Activated CD4-positive, alpha-beta T cell treated with anti-CD3 and anti-CD28 coated beads for 36 hours (primary cell): ENCODE measurements at places on chromosomes 4 and X. TPM values are rescaled to one million over a fixed set of nuclear protein-coding genes. Genes with fewer than 3 reads are reported as not detected.

- H3K27me3 ChIP-seq: peaks cover 13% of the 10 kb centered on the region
- no peak for DNase-seq
- H3K36me3 ChIP-seq: no peaks in the 10 kb centered on the region
- H3K4me3 ChIP-seq: no peak overlapping the region
- peaks cover 23% of the 10 kb centered on the region for H3K4me1 ChIP-seq
Observed at GRCh38 chrX:30777575-30777974, 111.5 kb downstream of the TAB3 start.

DNA sequence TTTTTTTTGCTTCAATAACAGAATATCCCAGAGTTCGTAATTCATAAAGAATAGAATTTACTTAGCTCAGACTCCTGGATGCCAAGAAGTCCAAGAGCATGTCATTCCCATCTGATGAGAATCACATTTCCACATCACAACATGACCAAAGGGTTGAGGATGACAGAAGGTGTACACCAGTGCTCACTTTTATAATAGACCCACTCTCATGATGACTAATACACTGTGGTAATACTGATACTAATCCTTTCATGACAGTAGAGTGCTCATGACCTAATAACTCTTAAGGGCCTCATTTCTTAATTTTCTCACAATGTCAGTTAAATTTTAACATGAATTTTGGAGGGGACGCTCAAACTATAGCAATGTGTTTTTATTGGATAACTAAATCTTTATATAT, 69.2 kb downstream of the ZNF732 start:
- H3K27me3 ChIP-seq: no peaks in the 10 kb centered on the region
- no peak for DNase-seq
- H3K4me3 ChIP-seq: no peak overlapping the region
- H3K4me1 ChIP-seq: peaks cover under 1% of the 10 kb centered on the region
- peaks cover under 1% of the 10 kb centered on the region for H3K36me3 ChIP-seq

DNA sequence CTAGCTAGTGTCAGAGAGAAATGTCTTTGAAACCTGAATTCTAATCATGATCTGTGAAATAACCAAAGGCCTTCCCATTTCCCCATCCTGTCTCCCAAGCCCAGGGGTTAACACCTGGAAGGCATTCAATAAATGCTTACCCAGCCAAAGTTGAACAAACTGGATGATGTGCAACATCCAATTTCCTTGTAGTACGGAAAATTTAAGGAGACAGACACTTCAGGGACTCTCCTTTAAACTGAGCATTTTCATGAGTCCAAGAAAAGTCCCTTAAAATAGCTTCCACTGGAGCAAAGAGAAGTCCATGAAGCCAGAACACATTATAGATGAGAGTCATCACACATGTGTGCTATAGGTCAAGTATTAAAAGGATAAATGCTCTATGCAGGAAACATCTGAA, 271.2 kb downstream of the RAB28 start:
- no peaks in the 10 kb centered on the region for H3K4me1 ChIP-seq
- DNase-seq: no peak
- H3K27ac ChIP-seq: no peak overlapping the region
- H3K36me3 ChIP-seq: peaks cover 2% of the 10 kb centered on the region

- H3K36me3 ChIP-seq: no peaks in the 10 kb centered on the region
- no peaks in the 10 kb centered on the region for H3K4me1 ChIP-seq
- no peak overlapping the region for H3K4me3 ChIP-seq
- no peak for DNase-seq
- H3K27me3 ChIP-seq: no peaks in the 10 kb centered on the region
Observed at GRCh38 chrX:99468993-99469392, 941.1 kb downstream of the PCDH19 start.

GRCh38 chr4:118784776-118785175, 51.1 kb downstream of the SEC24D start:
- H3K4me1 ChIP-seq: no peaks in the 10 kb centered on the region
- H3K4me3 ChIP-seq: no peak overlapping the region
- no peak for DNase-seq
- no peaks in the 10 kb centered on the region for H3K27me3 ChIP-seq

DNA sequence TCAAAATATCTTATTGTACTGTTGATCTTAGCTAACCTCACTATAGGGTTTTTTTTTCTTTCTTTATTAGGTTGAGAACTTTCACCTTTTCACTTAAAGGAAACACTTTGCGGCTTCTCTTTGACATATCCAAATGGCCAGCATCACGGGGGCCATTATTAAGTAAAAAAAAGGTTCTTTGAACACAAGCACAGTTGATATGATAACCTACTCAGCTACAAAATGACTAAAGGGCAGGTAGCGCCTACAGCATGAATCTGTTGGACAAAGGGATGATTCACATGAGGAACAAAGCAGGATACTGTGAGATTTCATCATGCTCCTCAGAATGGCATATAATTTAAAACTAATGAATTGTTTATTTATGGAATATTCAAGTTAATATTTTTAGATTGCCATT, 119.6 kb downstream of the CCSER1 start:
- H3K4me1 ChIP-seq: no peaks in the 10 kb centered on the region
- H3K27ac ChIP-seq: no peak overlapping the region
- H3K36me3 ChIP-seq: no peaks in the 10 kb centered on the region
- H3K4me3 ChIP-seq: no peak overlapping the region
- H3K27me3 ChIP-seq: no peaks in the 10 kb centered on the region

GRCh38 chrX:31323658-31324057, 251.8 kb upstream of the FTHL17 start:
- H3K27ac ChIP-seq: no peak overlapping the region
- H3K4me3 ChIP-seq: no peak overlapping the region
- no peaks in the 10 kb centered on the region for H3K27me3 ChIP-seq
- no peaks in the 10 kb centered on the region for H3K4me1 ChIP-seq
- H3K36me3 ChIP-seq: no peaks in the 10 kb centered on the region
- DNase-seq: no peak

DNA sequence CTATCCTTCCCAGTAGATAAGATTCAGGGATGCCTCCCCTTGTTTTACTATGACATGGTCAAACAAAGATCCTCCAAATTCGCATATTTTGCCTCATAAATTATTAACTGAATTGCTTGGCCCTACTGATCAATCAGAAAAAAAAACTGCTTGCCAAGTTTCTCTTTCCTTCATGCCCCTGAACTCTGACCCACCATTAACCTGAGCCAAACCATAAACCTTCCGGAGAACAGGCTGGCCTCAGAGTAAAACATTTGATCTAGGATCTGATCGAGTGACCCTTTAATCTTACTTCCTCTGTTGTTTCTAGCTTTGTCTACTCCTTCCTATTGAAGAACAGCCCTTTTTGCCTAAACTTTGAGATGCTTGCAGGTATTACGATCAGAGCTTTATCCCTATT, 209.7 kb upstream of the FAM47A start:
- no peaks in the 10 kb centered on the region for H3K27me3 ChIP-seq
- H3K27ac ChIP-seq: no peak overlapping the region
- DNase-seq: no peak
- no peak overlapping the region for H3K4me3 ChIP-seq
- H3K36me3 ChIP-seq: no peaks in the 10 kb centered on the region

GRCh38 chrX:125327891-125328290, 8.2 kb downstream of the TEX13C start:
- no peaks in the 10 kb centered on the region for H3K4me1 ChIP-seq
- no peak overlapping the region for H3K27ac ChIP-seq
- no peak overlapping the region for H3K4me3 ChIP-seq
- no peak for DNase-seq
- H3K27me3 ChIP-seq: no peaks in the 10 kb centered on the region

GRCh38 chrX:137565921-137566745, at the start of gene ZIC3:
Gene ZIC3 (plus strand): TSS chrX:137566127. CDS start chrX:137566692, 565 bp downstream.
- H3K36me3 ChIP-seq: no peaks in the 10 kb centered on the region
- H3K27me3 ChIP-seq: peaks cover 45% of the 10 kb centered on the region
- no peak within 1 kb of the TSS for H3K27ac ChIP-seq

DNA sequence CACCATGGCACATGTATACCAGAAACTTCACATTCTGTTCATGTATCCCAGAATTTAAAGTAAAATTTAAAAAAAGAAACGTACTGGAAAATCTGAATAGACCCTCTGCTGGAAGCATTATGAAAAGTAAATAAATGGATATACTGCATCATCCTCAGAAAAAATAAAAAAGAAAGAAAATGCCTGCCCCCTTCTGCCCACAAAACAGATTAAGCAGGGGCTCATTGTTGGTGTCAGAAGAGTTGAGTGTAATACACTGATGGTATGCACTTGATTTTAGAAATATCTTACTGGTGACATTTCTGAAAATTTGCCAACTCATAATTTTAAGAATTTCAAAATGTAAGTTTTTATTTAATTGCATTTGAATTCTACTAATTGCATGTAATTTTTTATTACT, 77.8 kb downstream of the LRP2BP start:
- H3K27ac ChIP-seq: no peak overlapping the region
- H3K4me1 ChIP-seq: peaks cover 9% of the 10 kb centered on the region
- H3K27me3 ChIP-seq: no peaks in the 10 kb centered on the region
- no peak overlapping the region for H3K4me3 ChIP-seq
- no peak for DNase-seq
- peaks cover 45% of the 10 kb centered on the region for H3K36me3 ChIP-seq

Gene CLGN
- 0.19 TPM for total RNA-seq

Gene ZNF630
- 1.8 TPM for total RNA-seq

Gene CFP
- total RNA-seq: 2.4 TPM

Gene C4orf36
- total RNA-seq: not detected

Gene EXOC1L
- not detected for total RNA-seq
